ENCODE measurements at places on chromosomes 1 and 21.

DNA sequence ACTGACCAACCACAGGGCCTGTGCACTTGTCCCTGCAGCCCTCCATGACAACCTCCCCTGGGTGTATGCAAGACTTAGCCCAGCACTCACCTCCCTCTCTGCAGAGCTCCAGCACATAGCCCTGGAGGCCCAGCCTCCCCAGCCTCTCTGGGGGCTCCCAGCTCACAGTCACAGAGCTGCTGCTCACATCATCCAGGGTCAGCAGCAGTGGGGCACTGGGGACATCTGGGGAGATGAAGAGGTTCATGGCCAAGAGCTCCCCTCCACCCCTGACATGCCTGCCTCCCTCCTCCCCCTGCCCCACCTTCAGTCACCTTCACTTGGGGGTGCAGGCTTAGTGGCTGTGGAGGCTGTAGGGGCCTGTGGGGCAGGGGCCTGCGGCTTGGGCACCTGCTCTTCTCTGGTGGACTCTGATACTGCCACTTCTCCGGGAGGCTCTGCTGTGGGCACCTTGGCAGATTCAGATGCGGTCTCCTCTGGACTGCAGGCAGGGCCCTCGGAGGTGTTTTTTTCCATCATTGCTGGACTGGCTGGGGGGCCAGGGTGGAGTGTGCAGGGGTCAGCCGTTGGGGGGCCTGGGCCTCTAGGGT is at the start of gene MYBPH:
Gene MYBPH, minus strand, starts transcription at position 590 of the 590 bp plus-strand sequence. Its CDS starts 71 bp downstream, at position 519.
- no peak for DNase-seq

- DNase-seq, result no peak
Observed at GRCh38 chr1:29809446-29810120, 573.3 kb downstream of the PTPRU start.

DNA sequence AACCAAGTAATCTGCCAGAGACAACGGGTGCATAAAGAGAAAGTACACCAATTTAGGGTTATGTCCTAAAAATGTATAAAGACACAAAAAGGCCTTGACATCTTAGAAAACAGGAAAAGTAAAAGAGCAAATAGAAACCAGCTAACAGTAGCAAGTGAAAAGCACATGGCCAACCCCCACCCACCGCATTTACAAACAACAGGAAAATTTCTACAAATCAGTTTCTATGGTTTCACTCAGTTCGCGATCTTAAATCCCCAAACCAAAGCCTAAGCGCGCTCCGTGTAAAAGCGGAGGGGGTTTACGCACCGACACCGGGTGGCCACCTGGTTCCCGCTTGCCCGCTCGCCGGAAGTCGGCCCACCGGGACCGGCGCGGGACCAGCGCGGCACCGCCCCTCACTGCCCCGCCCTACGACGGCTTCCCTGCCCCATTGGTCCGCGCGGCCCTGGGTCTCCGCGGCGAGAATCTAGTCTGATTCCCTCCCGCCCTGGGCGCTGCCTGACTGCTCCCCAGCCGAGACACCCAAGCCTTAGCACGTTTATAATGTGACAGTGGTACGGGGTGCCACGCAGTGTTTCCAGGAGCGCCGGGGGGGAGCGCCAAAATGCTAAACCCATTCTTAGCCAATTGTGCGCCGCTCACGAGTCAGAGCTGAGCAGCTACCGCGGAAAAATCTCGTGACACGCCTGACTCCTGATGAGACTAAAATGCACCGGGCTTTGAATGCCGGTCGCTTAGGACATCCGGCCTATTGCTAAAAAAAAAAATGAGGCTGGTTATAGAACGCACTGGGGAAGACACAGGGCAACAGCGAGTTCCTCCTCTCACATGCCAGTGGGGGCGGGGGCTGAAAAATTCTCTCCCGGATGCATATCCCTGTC is at the start of gene GART:
Gene GART, minus strand, starts transcription at position 362 of the 884 bp plus-strand sequence. CDS start 2,802 bp downstream, outside the sequence.
- DNase-seq, result peak; percentile 64

GRCh38 chr1:169368406-169368769 is 393 bp downstream of the BLZF1 start:
- peak; percentile 5 for DNase-seq

DNA sequence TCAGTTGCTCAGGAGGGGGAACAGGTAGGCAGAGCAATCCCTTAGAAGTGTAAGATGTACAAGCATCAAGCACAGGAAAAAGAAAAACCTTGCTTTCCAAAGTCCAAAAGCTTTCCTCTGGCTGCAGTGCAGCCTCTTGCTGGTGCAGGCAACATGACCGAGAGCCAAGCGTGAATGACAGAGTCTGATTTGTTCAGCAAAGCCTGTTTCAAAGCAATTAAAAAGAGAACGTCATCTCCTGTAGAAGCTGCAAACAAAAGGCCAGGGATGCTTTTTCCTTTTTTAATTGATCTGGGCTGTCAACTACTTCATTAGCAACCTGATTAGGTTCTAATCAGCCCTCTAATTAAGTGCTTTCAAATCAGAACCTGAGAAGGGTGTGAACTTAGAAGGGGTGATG is 38.2 kb upstream of the PLA2G2C start:
- no peak for DNase-seq

DNA sequence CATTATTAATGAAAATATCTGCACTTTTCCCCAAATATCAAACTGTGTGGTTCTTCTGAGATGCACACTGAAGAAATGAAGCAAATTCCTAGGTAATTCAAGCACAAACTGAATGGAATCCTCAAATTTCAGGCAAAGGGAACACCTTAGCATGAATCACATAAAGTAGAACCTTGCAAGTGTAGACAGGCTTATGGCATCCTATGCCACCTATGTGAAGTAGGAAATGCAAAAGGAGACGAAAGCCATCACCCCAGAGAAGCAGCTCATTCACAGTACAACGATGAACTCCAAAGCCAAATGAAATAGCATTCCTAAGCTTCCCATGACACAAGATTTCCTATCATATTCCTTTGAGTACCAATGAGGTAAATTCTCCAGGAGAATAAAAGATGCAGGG is 461.2 kb upstream of the RUNX1 start:
- no peak for DNase-seq

DNA sequence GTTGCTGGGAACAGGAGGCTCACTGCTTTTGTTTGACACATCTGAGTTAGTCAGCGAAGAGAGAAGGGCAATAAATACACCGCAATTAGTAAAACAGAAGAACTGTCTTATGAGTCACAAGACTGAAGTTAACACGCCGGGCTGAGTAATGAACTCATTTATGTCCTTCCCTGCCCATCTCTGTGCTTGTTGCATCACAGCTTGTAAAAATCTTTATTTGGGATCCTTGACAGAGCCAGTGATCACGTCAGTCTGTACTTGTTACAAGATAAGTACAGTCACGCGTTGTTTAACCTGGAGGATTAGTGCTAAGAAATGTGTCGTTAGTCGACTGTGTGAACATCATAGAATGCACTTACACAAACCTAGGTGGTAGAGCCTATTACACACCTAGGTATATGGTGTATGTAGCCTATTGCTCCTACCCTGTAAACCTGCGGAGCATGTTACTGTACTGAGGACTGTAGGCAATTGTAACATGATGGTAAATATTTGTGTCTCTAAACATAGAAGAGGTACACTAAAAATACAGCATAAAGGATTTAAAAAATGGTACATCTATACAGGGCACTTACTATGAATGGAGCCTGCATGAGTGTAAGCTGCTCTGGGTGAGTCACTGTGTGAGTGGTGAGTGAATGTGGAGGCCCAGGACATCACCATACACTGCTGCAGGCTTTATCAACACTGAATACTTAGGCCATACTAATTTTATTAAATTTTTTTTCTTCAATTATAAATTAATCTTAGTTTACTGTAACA is 272.2 kb downstream of the TNR start:
- no peak for DNase-seq

DNA sequence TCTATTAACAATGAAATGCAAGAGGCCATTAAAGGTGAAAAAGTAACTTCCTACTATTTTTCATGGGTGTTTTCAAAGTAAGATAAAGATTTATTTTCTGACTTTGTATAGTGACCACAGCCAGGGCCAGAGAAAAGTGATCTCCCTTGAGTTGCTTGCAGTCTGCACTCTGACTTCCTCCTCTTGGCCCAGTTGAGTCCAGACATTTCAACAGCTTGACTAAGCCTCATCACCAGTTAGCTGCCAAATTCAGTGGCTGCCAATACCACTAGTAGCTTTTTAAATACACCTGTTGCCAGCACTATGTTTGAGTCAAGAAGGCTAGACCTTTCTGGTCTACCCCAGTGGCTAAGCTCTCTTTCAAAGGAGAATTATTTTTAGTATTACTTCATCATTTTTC is 3.7 kb upstream of the NEK7 start:
- DNase-seq, result no peak

DNA sequence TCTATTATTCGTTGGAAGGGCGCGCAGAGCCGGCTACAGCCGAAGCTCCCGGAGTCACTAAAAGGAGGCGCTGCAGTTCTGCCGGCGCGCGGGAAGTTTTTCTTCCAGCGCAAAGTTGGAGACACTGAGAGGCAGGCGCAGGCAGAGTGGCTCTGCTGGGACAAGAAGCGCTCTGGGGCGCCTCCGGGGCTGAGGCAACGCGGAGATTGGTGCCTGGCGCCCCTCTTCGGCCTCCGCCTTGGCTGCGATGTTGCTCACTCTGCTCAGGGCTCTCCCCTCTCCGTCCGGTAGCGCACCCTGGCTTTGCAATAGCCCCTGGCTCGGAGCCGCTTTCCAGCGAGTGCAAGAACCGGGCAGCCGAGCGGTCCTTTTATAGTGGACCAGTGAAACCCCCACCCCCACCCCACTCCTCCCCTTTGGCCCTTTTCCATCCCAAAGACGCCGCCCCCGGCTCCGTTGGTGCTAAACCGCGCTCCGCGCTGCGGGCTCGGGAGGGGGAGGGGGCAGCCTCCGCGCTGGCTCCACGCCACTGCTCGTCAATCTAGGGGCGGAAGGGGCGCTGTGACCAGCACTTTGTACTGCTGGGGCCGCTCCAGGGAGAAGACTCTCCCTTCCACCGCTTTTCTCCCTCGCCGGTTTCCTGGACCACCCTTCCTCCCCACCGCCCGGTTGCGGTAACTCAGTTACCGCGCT is at the start of gene ADAMTS1:
Gene ADAMTS1, minus strand, starts transcription at position 344 of the 693 bp plus-strand sequence. CDS start 455 bp downstream, outside the sequence.
- no peak for DNase-seq

- no peak for DNase-seq
Observed at GRCh38 chr1:78681265-78681664, 31.6 kb downstream of the IFI44 start.

- no peak for DNase-seq
Observed at GRCh38 chr1:95994643-95995042, 726.9 kb upstream of the PTBP2 start.

GRCh38 chr1:54300401-54300800 is 100.4 kb downstream of the MRPL37 start:
- DNase-seq, result no peak

- no peak for DNase-seq
Observed at GRCh38 chr1:214186103-214186824, 94.7 kb upstream of the SMYD2 start.

DNA sequence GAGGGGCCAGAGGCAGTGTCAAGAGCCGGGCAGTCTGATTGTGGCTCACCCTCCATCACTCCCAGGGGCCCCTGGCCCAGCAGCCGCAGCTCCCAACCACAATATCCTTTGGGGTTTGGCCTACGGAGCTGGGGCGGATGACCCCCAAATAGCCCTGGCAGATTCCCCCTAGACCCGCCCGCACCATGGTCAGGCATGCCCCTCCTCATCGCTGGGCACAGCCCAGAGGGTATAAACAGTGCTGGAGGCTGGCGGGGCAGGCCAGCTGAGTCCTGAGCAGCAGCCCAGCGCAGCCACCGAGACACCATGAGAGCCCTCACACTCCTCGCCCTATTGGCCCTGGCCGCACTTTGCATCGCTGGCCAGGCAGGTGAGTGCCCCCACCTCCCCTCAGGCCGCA is at the start of gene BGLAP:
Gene BGLAP, plus strand, starts transcription at position 259 of the 400 bp plus-strand sequence. Its CDS starts 48 bp downstream, at position 307.
- no peak for DNase-seq

DNA sequence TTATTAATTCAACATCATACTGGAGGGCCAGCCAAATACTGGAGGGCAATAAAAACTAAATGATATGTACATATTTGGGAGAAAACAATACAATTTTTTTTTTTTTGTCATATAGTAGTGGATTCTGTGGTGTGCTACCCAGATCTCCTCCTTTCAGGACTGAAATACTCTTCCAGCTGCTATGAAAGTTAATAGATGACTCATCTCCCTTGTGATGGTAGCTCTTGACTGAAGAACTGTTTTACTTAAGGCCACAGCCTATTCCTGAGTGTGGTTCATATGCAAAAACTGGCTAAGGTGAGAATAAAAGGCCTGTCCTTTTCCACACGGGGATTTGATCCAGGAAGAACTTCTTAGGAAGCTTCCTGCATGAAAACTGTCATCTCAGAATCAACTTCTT is 307.9 kb downstream of the HLX start:
- DNase-seq, result no peak

DNA sequence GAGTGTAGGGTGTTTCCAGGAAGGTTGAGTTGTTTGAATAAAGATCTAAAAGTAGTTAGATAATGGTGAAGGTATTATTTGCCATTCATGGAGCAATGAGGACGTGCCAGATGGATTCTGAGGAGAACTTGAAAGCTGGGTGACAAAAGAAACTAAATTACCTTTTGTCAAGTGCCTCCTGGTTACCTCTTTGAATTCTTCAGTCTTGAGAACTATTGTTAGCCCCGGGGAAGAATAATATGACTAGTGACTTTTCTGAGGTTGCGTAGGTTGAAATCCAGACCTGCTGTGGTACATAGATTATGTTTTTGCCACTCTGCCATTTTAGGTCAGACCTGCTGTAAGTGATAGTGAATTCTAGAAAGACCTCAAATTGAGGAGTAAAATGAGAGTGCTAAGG is 11.5 kb downstream of the LAMC1 start:
- DNase-seq, result no peak

DNA sequence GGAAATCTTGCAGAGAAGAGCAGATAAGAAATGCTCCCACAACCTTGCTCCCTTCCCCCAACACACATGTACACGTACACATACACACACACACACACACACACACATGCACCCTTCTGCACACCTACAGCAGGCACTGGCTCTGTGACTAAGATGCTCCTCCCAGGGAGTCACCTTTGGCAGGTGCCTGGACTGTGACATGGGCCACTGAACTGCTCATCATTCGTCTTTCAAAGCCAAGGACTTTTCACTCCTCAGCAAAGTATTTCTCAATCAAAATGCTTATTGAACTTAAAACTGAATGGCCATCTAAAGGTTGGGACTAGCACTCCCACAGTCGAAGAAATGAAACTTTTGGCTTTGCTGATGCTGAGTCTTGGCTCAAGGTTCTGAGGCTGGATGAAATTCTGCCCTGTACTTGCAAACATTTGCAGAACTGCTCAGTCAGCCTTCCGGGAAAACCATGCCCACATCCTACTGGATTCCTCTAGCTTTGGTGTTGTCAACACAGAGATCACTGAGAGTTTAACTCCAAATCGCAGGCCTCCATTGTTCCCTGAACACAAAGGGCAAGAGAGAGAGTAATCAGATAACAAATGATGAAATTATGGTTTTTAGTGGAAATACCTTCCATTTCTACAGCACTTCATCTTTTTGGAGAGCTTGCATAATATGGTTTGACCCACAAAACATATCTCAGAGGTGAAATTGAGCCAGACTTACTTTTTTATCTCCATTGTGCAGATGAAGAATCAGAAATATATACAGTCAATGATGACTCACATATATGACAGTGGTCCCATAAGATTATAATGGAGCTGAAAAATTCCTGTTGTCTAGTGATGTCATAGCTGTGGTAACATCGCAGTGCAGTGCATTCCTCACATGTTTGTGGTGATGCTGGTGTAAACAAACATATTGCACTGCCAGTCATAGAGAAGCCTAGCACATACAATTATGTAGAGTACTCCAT is 72.4 kb upstream of the BCAR3 start:
- DNase-seq, result no peak

- no peak for DNase-seq
Observed at GRCh38 chr1:193448682-193449461, 262.5 kb upstream of the B3GALT2 start.

- DNase-seq, result no peak
Observed at GRCh38 chr1:172451002-172451443, 7.2 kb upstream of the PIGC start.

- no peak for DNase-seq
Observed at GRCh38 chr1:159228554-159228953, 23.9 kb downstream of the ACKR1 start.
